Tibial artery (tissue), 4 donors: ENCODE measurements at places on chromosomes 4 and X.

DNA sequence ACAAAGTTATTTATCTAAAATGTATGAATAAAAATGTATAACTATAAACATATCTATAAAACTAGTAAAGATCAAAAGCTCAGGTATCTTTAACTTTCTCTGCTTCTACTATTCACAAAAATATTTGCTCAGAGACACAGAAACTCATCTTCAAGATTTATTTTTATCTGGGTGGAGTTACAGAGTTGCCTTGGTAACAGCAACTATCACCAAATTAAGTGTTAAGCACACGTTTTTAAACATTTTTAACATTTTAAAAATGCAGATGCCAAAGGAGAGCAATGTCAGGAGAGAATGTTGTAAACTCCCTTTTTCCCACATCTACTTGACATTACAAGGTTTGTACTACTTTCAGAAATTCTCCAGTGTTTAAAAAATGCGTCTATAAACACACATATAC lies 71.4 kb downstream of the SNCA start:
- no peak for DNase-seq
- H3K4me3 ChIP-seq, result no peak overlapping the region
- H3K36me3 ChIP-seq, result no peaks in the 10 kb centered on the region
- H3K27me3 ChIP-seq, result no peaks in the 10 kb centered on the region
- H3K4me1 ChIP-seq, result peaks cover 4% of the 10 kb centered on the region

DNA sequence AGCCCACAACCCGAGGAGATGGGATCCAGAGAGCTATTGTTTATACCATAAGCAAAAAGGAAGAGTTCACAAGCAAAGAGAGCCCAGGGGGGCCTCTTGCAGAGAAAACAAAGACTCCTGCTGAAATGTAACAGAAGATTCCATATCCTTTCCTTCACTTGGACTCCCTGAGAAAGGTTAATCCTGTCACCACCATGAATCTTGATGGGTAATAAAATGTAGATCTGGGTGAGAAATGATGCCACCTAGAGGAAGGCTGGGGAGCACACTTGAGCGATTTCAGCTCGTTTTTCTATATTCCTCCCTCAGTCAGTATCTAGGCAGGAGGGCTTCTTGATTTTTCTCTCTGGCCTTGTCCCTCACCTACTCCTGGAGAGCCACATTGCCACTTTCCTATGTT lies 10.2 kb upstream of the KCNE5 start:
- no peaks in the 10 kb centered on the region for H3K36me3 ChIP-seq
- H3K4me3 ChIP-seq, result no peak overlapping the region
- H3K27ac ChIP-seq, result no peak overlapping the region
- no peaks in the 10 kb centered on the region for H3K4me1 ChIP-seq

DNA sequence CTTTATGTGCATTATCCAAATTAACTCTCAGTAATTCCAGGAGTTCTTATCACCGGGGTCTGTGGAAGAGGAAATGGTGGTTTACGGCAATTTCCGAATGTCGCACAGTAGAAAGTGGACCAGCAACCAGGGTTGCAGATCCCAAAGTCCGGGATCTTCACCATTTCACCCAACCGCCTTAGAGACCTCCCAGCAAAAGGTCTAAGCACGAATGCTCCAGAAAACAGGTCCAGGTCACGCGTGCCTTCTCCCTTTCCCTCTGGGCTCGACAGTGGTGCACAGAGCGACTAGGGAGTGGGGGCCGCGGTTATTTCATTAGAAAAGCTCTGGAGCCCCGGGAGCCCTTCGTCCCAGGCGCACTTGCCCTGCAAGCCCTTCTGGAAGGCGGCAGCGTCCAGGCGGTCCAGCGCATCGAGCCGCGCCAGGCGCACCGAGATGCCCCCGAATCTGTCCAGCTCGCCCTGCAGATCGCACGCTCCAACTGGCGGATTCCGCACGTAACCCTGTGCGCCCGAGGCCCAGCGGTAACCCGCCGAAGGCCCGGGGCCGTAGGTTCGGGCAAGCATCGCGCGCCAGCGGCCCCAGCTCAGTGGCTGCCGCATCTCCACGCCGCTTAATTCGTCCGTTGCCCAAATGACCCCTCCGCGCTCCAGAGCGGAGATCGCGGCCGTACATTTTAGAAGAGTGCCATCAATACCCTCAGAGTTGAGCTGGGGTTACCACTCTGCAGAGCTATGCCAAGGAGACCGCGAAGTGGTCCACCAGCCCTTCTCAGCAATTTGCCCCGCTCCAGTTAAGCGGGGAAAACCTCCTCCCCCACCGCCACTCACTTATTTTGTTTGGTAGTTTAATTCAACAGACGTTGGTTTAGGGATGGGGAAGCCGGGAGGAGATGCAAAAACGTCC lies at the start of gene NUDT6:
Gene NUDT6 (minus strand): TSS at position 627 of the 906 bp plus-strand sequence. CDS start 25 bp downstream, at position 602.
- no peaks in the 10 kb centered on the region for H3K27me3 ChIP-seq
- peaks cover 16% of the 10 kb centered on the region for H3K4me1 ChIP-seq
- DNase-seq, result peak; percentile 75
- H3K27ac ChIP-seq, result peak within 1 kb of the TSS; percentile 81

DNA sequence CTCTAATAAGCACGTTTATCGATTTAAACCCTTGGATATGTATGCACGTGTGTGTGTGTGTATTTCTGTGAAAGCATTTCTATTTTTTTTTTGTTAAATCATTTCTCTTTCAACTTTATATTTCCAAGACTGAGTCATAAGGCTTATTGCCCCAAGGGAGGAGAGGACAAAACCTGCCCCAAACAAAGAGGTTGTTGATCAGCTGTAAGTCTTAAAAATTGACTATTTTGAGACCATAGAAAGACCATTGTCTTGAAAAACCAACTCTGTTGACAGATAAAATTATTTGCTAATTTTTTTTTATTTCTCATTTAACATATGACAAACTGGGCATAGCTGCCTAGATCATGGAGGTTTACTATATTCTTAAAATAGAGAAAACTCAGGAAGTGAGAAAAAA lies 222.4 kb downstream of the FMR1NB start:
- no peaks in the 10 kb centered on the region for H3K36me3 ChIP-seq
- no peak overlapping the region for H3K4me3 ChIP-seq
- no peaks in the 10 kb centered on the region for H3K4me1 ChIP-seq
- no peak for DNase-seq
- H3K27ac ChIP-seq, result no peak overlapping the region
- no peaks in the 10 kb centered on the region for H3K27me3 ChIP-seq

GRCh38 chr4:139599594-139600374 lies 43.8 kb upstream of the SETD7 start:
- no peak overlapping the region for H3K4me3 ChIP-seq
- H3K36me3 ChIP-seq, result no peaks in the 10 kb centered on the region
- H3K27me3 ChIP-seq, result peaks cover 3% of the 10 kb centered on the region
- no peaks in the 10 kb centered on the region for H3K4me1 ChIP-seq
